ENCODE measurements at places on chromosomes 16 and 17. TPM values are rescaled to one million over a fixed set of nuclear protein-coding genes. Genes with fewer than 3 reads are reported as not detected.

DNA sequence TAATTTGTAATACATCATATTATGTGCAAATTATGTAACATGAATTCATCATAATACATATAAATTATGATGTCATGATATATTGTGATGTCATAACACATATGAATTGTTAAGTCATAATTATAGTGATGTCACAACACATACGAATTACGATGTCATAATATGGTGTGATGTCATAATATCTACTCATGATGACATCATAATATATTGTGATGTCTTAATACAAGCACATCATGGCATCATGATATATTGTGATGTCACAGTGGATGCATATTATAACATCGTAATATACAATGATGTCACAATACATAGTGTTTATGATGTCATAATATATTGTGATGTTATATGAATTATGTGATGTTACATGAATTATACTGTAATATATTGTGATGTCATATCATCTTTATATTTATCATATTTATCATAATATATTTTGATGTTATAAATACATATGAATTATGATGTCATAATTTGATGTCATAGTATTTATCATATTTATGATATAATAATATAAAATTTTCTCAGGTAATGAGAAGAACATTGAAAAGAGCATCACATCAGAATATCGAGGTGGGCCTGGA, 1793.0 kb downstream of the TP53TG3F start:
- DNase-seq = no peak

DNA sequence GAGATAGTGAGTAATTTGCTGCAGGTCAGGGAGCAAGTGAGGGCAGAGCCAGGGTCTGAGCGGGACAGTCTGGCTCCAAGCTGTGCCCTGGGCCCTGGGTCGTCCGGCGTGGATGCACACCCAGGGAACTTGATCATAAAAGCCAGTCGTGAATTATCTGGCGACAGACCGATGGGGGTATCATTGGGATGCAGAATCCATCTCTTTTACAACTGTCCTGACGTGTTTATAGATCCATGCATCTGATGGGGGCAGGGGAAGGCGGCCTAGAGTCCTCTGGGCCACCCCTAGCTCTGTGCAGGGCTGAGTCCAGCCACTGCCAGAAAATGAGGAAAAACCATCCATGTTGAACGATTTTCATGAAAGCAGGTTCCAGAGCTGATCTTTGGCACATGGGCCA, 332.8 kb downstream of the C16orf95 start:
- DNase-seq = no peak

The KRT12 gene
- not detected for total RNA-seq

DNA sequence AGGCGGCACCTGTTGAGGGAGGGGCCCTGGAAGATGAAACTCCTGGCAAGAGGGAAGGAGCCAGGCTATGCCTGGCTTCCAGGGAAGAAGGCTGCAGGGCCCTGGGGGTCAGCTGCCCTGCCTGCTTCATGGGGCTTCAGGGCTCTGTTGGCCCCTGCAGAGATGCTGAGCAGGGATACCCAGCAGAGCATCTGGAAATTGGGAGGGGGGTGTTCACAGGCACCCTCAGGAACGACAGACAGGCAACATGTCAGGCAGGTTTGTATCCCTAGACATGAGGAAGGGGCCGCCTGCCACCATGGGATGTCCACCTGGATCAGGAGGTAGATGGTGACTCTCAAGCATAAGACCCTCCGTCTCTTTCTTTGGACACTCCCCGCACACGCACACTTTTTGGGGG, 13.8 kb upstream of the ZNF423 start:
- no peak for DNase-seq

DNA sequence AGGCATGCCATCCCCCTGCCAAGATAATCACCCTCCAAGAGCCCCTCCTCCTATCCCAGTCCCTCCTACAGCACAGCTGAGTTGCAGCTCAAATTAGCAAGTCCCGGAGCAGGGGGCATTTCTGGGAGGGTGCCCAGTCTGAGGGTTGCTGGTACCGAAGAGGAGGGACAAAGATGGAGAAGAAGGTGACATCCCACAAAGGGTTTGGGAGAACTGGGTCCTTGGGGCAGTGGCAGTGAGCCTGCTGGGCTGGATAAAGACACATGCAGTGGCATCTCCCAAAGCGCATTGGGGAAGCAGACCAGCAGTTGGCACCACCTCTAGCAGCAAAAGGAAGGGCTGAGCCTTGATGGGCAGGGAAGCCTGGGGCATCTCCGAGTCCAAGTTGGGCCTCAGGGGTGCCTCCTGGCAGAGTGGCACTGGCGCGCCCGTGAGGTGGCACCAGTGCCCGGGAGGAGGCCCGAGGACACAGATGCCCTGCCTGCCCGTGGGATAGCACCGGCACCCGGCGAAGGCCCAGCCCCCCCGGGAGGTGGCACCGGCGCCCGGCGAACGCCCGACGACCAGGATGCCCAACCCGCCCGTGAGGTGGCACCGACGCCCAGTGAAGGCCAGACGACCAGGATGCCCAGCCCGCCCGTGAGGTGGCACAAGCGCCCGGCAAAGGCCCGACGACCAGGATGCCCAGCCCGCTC, 622 bp downstream of the TOM1L2 start:
- DNase-seq = no peak

DNA sequence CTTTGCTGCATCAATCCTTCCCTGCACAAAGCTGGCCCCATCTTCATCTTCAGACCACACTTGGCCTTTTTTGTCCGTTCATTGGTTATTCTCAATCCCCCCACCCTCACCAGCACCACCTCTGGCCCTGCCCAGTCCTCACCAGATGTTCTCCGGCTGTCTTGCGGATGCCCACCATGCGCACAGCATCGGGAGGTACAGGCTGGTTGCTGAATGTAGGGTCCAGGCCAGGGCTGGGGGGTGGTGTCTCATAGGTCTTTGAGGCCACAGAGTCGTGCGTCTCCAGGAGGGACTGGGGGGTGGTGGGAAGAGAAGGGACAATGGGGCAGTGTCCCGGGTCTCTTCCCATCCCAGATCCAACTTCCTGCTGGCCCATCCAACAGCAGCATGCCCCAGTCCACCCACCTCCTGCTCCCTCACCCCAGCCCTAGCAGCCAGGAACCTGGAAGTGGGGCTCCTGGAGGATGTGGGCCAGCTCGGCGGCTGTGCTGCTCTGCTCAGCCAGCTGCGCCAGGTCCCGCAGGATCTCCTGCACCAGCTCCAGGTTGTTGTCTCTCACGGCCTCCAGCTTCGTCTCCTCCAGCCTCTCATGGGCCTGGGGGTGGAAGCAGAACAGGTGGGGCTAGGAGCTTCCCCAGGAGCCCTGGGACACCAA, 24.4 kb downstream of the MPP2 start:
- no peak for DNase-seq

DNA sequence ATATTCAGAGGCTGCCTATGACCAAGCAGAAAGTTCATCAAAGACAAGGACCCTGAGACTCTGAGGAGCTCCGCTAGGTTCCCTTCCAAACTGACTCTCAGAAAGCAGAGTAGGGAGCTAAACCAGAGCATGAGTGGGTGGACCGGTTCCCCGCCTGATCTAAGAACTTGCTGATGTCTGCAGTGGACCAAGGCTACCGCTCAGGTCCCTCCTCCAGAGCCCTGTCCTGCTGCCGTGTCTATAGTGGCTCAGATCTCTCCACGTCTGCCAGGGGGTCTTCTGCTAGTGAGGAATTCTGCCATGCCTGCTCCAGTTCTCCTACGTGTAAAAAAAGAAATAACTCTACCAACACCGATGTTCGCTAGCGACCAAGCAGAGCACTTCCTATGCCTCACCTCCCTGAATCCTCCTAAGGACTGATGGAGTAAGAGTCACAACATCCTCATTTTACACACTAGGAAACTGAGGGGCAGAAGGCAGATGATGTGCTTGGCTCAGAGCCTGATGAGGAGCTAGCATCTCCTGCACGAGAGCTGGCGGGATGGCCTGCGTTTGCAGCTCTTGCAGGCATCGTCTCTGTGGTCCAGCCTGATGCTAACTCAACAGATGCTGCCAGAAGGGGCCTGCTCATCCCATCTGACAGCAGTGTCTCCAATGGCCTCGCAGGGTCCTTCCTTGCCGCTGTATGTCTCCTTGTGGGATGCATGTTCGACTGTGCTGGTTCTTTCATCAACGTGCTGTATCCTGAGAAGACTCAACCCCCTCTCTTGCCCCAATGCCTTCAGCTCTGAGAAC, 265.5 kb downstream of the C16orf95 start:
- no peak for DNase-seq

The KRTAP2-1 gene
- not detected for total RNA-seq

The CDH5 gene
- 21.9 TPM for total RNA-seq

GRCh38 chr16:75189638-75190245, 17.2 kb downstream of the CTRB2 start:
- no peak for DNase-seq

- no peak for DNase-seq
Measured at GRCh38 chr16:49698931-49699840, 156.7 kb downstream of the ZNF423 start.

Measured in liver (tissue), 10 donors.